ENCODE measurements at places on chromosomes 3 and 15. TPM values are rescaled to one million over a fixed set of nuclear protein-coding genes. Genes with fewer than 3 reads are reported as not detected.

Gene INKA1
- 0.64 TPM for total RNA-seq

Gene SCAANT1
- 2.6 TPM for total RNA-seq

Gene MYZAP
- not detected for total RNA-seq

Gene CYP8B1
- 0.14 TPM for total RNA-seq

Gene ZNF860
- total RNA-seq: not detected

Measured in natural killer cell treated with Interleukin-12 subunit alpha and Interleukin-12 subunit beta and Interleukin-15 and Interleukin-18, amount 100 ng/mL, for 72 hours (primary cell).